Activated naive CD4-positive, alpha-beta T cell treated with anti-CD3 and anti-CD28 coated beads, Interleukin-2, amount 50 U/mL, for 72 hours (primary cell): ENCODE measurements at places on chromosomes 6 and 20.

DNA sequence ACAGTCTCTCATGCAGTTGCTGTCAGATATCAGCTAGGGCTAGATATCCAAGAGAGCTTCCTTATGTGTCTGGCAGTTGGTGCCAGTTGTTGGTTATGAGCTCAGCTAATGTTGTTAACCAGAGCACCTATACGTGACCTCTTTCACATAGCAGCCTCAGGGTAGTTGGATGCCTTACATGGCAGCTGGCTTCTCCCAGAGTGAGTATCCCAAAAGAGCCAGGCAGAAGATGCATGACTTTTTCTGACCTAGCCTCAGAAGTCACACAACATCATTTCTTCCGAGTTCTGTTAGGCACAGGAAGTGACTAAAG is 175.7 kb downstream of the VEGFA start:
- no peak for DNase-seq

GRCh38 chr6:43733471-43734293 is 36.3 kb upstream of the VEGFA start:
- DNase-seq: no peak

DNA sequence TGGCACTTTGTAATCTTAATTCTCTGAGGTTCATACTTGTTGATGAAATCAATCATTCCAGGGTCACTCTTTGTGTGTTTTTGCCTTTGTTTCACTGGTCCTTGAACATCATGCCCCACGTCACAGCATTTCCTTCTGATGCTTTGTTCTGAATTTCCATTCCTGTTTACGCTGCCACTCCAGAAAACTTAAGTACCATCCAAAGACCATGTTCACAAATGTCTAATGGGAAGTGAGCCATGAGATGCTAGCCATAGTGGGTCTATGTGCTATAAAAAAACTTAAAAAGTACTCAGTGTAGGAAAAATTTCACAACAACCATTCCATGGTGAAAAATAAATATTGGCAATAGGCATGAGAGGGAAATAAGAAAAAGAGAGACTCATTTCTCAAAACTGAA is 232.0 kb downstream of the IBTK start:
- no peak for DNase-seq

GRCh38 chr6:87697581-87698546 is 4.2 kb downstream of the AKIRIN2 start:
- DNase-seq: no peak

GRCh38 chr6:16337295-16337975 is 99.0 kb downstream of the GMPR start:
- no peak for DNase-seq

GRCh38 chr6:70221025-70221714 is 81.7 kb downstream of the COL9A1 start:
- DNase-seq: no peak

- no peak for DNase-seq
Observed at GRCh38 chr6:38198219-38198618, 378.7 kb downstream of the ZFAND3 start.

DNA sequence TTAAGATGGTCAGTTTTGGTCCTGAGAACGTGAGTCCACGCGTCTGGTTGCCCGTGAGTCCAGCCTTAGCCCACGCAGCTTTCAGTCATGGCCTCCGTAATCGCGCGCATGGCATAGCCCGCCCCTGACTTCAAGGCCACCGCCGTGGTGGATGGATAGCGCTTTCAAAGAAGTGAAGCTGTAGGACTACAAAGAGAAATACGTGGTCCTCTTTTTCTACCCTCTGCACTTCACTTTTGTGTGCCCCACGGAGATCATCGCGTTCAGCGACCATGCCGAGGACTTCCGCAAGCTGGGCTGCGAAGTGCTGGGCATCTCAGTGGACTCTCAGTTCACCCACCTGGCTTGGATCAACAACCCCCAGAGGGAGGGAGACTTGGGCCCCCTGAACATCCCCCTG is 142.0 kb upstream of the MCHR2 start:
- DNase-seq: no peak

- no peak for DNase-seq
Observed at GRCh38 chr6:7173843-7174503, 66.2 kb downstream of the RREB1 start.

DNA sequence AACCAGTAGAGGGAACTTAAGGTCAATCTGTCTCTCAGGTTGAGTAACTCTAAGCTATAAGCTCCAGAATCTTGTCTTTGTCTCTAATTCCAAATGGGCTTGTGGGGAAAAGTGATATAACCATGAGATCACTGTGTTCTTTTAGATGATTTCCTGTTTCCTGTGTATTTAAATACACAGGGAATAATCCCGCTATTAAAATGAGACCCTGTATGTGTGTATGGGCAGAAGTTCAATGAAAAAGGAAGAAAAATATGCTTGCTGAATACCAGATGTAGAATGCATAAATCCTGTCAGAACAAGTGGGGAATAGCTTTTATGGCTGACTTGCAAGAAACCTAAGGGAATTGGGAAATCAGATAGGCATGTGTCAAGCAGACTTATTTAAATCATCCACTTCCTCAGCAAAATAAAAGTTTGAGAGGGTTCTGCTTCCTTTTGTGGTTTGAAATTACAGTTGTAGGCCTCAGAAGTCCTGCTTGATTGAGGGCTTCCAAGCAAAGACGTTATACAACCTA is 164.7 kb upstream of the PDE7B start:
- DNase-seq: no peak

- no peak for DNase-seq
Observed at GRCh38 chr6:45858691-45859090, 157.0 kb downstream of the CLIC5 start.

DNA sequence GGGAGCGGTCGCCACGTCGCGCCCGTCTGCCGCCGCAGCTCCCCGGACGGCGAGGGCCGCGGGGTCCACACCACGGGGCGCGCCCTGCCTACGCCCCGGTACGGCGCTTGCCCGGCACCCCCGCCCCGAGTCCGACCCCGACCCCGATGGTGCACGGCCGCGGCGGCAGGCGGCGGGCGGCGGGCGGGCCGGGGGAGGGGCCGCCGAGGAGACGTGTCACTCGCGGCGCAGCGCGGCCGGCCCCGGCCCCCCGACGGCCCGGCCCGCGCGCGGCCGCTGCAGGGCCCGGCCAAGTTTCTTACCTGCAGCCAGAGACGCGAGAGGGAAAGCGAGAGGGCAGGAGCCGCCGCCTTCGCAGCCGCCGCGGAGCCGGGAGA is 328 bp downstream of the RRBP1 start:
- DNase-seq: no peak

DNA sequence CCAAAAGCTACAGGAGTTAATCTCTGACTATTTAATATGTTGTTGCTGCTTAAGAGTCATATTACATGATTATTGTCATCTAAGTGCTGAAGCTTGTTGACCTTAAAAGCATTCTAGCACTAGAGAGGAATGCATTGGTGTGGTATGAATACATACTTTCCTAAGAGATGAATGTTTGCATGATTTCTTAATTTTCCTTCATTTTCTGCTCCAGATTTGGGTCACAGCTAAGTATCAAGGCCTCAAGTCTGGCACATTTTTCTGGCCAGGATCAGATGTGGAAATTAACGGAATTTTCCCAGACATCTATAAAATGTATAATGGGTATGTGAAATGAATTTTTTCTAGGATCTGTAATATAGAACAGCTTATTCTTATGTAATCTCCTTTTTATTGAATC is 53.6 kb downstream of the ENPP1 start:
- no peak for DNase-seq

DNA sequence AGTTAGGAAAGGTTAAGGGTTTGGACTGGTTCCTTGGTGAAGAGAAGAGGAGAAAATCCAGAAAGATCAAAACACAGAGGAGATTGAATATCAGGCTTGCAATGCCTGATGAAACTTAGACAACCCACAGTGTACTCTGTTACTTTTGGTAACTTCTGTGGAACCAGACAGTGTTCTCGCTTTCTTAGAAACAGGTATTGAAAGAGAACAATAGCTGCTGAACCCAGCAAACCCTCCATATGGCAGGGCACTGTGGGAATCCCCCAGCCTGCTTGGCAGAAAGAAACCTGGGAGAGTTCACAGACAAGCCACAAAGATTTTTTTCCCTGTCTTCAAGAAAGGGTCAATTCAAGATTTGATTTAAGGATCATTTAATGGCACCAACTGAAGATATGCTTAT is 342.8 kb downstream of the FOXA2 start:
- DNase-seq: no peak

GRCh38 chr20:44683263-44684046 is 31.7 kb upstream of the CCN5 start:
- no peak for DNase-seq

DNA sequence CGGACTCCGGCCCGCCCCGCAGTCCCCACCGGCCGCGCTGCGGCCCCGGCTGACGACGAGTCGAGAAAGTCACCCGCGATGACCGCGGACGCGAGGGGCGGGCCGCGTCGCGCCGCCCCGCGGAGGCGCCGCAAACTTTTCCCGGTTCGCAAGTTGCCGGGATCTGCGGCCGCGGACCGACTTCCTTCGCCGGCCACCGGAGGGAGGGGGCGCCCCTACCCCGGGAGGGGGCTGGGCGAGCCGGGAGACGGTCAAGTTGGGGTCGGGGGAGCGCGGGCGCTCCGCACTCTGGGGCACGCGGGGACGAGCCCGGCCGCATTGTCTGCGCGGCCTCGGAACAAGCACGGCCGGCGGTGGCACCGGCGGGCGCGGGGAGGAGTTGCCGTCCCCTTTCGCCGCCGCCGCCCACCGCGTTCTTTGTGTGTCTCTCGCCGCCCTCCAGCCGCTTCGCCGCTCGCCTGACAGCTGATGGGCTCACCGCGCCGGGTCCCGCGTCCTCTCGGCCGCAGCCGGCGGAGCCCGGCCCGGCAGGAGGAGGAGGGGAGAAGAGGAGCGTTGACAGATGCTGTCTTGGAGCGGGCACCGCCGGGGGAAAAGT is 131.6 kb downstream of the OGFRL1 start:
- no peak for DNase-seq

DNA sequence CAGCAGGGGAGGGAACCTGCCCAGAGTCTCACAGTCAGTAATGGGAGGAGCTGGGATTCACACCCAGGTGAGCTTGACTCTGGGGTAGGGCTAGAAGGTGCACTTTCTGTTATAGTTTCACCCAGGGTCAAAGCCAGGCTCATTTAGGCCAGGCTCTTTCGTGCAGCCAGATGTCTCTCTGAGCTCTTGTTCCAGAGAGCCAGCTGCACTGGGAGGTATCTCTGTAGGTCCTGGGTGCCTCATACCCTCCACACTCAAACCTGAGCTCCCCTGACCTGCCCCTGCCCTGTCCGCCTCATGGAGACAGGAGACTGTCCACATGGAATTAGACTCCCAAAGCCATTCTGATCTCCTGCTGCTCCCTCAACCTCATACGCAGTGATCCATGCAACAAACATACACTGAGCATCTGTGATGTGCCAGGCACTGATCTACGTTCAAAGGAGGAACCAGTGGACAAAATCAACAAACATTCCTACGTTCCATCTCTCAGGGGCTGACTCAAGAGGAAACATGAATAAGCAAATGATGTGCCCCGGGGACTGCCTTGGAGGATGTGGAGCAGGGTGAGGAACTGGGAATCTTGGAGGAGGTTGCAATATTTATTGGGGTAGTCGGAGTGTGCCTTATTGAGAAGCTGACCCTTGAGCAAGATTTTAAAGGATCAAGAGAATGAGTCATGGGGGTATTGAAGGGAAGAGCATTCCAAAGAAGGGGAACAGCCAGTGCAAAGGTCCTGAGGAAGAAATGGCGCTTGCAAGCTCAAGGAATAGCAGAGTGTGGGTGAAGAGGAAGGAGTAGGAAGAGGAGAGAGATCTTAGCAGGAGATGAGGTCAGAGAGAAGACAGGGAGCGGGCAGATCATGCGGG is 71.3 kb upstream of the TOX2 start:
- DNase-seq: no peak

- DNase-seq: no peak
Observed at GRCh38 chr20:48153523-48153922, 368.2 kb upstream of the SULF2 start.

GRCh38 chr20:57991211-57991881 is 237.1 kb downstream of the ANKRD60 start:
- DNase-seq: no peak

DNA sequence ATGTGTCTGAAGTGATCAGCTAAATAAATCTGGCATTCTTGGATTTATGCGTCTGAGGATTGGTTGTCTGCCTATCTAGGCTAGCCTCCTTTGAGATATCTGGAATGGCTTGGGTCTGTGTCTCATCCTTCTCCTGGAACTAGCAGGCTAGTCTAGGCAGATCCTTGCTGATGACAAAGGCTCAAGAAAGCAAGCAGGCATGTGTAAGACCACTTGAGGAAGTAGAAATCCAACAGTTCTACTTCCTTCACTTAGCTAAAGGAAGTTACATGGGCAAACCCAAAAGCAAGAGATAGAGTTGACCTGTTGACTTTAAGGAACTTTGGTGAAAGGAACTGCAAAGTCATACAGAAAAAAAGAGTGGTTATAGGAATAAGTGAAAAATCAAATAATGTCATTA is 672.6 kb downstream of the MAFB start:
- no peak for DNase-seq
